Urothelium cell line (cell line): ENCODE measurements at places on chromosomes 3 and 15.

DNA sequence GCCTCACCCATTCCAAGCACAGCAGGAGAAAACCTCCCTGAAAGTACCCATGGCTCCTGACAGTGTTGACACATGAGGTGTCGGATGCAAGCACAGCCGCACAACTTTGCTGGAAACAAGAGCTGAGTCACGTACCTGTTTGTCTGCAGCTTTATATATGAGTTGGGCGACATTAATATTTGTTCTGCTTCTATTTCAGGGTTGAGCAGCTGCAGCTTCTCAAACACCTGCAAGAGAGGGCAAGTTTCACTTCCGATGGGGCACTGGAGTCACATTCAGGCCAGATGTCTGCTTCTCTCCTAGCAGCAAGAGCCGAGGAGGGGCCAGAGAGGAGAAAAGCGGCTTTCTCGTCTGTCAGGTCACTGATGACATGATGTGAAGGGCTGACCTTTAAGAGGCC lies 88.0 kb downstream of the NUP210 start:
- no peak for DNase-seq

GRCh38 chr15:100986158-100986896 lies 67.2 kb downstream of the LRRK1 start:
- no peak for DNase-seq

GRCh38 chr15:59446232-59446957 lies 8.4 kb downstream of the FAM81A start:
- DNase-seq = no peak

DNA sequence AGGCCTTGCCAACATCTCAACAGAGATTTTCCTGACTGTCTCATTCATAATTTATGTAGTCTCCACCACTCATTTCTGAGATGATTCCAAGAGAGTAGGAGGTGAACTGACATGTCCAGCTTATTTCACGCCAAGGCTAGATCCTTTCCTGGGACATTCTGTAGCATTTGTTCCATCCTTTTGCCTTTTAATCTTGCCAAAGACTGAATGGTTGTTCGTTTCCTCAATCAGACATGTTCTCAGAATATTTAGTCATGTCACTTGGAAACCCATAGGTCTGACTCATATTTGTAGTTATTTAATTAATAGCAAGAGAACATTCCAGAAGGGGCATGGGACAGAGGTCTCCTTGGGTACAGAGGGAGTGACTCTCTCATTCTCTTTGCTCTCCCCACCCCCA lies 80.9 kb downstream of the DHX36 start:
- no peak for DNase-seq

- peak; percentile 29 for DNase-seq
Measured at GRCh38 chr15:85504749-85505676, 124.6 kb downstream of the AKAP13 start.

DNA sequence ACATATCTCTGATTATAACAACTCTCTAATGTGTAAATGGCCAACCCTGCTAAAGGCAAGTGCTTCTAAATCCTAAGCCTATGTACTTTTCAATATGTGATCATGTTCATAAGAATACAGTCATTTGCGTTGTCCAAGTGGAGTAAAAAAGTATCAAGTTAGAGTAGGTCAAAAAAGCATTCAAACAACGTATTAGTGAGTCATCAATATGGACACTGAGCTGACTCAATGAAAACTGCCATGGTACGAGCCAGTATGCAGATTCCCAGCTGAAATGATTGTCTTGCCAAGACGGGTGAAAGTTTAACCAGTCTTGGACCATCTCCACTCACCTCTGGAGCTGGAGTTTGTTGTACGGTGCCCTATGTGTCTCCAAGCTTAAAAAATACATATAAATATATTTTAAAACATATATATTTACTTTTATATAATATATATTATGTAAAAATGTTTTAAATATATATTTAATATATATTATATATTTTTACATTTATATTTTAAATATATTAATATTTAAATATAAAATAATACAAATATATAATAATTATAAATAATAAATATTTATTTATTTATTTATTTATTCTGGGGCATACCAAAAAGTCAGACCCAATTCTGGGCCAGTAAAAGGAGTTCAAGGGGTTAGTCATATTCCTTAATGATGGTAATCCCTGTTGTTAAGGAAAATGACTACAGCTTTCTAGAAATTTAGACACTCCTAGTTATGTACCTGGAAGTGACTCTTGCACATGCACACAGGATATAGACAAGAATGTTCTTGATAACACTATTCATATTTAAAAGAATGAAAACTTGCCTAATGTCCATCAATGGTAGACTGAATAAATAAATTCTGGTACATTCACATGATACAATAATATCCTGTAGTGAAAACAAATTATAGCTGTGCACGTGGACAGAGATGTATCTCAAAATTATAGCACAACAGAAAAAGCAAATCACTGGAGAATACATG lies 27.2 kb downstream of the PLSCR4 start:
- no peak for DNase-seq

DNA sequence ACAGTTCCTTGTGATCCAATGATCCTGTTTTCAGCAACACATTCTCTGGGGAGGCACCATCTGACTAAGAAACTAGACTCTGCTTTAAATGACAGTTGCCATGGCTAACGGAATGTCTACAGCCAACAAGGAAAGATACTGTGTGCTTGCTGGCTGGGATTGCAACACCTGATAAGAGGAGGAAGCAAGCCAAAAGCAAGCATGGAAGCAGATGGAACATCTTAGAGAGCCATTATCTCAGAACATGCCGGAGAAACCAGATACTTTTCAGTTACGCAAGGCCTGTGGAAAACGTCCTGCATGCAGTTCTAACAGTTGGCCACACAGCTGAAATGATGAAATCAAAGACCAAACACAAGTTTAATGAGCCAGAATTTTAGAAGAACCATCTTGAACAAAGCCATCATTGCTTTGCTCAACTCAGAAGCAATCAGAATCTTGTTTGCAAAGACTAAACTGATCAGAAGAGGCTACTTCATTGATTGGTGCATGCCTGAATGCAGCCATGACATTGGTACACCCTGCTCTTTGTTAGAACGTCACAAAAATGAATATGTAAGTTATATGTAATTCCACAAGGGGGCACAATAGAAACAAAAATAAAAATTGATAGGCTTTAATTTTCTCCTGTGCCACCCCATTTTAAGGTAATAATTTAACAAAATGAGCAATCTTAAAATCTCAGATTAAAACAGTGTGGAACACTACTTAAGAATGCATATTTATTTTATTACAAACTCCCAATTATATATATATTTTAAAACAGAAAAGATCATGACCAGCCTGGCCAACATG lies 50.8 kb downstream of the GXYLT2 start:
- peak; percentile 62 for DNase-seq

GRCh38 chr3:9450991-9451390 lies 53.6 kb downstream of the SETD5 start:
- no peak for DNase-seq

GRCh38 chr15:70244978-70245542 lies 147.3 kb upstream of the TLE3 start:
- DNase-seq = no peak

GRCh38 chr15:61295239-61295638 lies 66.1 kb upstream of the RORA start:
- no peak for DNase-seq

DNA sequence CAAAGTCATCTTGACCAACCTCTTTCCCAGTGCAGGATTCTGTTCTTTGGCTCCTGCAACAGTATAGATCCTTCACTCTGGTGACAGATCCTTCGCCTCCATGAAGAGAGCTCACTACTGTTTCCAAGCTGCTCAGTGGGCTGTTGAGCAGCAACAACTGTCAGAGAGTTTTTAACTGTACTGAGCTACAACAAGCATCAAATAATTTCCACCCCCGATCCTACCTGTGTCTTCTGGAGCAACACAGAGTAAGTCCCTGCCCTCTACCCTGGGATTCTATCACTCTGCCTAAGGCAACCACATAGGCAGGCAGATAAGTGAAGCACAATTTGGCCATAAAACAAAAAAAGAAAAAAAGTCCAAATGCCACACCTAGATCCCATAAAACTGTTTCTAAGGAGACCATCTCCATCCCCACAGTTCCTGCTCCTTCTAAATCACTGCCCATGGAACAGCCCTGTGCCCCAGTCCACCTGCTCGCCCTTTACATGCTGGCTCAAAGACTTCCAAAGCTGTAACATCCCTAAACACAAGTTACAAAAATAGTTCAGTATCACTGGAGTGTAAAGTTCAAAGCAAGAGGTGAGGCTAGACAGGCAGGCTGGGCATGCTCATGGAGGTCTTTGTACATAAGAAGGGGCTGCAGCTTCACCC lies 37.8 kb upstream of the ANPEP start:
- no peak for DNase-seq

- DNase-seq = no peak
Measured at GRCh38 chr3:115660646-115661337, 37.5 kb downstream of the GAP43 start.

GRCh38 chr3:128992926-128993460 lies 883 bp downstream of the CFAP92 start:
- no peak for DNase-seq

- no peak for DNase-seq
Measured at GRCh38 chr3:172247525-172248274, 200.6 kb downstream of the GHSR start.

- no peak for DNase-seq
Measured at GRCh38 chr15:34243226-34243625, 18.4 kb downstream of the EMC4 start.

- no peak for DNase-seq
Measured at GRCh38 chr3:16464511-16465148, 48.9 kb downstream of the RFTN1 start.

DNA sequence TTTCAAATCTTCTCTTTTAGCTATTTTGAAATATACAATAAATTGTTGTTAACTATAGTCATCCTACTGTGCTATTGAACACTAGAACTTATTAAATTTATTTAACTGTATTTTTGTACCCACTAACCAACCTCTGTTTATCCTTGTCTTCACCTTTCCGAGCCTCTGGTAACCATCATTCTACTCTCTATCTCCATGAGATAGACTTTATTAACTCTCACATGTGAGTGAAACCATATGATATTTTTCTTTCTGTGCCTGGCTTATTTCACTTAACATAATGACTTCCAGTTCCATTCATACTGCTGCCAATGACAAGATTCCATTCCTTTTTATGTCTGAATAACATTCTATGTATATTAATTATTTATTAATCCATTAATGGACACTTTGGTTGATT lies 15.8 kb upstream of the SLC15A2 start:
- no peak for DNase-seq

GRCh38 chr3:49873623-49874022 lies 3.9 kb upstream of the CAMKV start:
- DNase-seq = no peak

DNA sequence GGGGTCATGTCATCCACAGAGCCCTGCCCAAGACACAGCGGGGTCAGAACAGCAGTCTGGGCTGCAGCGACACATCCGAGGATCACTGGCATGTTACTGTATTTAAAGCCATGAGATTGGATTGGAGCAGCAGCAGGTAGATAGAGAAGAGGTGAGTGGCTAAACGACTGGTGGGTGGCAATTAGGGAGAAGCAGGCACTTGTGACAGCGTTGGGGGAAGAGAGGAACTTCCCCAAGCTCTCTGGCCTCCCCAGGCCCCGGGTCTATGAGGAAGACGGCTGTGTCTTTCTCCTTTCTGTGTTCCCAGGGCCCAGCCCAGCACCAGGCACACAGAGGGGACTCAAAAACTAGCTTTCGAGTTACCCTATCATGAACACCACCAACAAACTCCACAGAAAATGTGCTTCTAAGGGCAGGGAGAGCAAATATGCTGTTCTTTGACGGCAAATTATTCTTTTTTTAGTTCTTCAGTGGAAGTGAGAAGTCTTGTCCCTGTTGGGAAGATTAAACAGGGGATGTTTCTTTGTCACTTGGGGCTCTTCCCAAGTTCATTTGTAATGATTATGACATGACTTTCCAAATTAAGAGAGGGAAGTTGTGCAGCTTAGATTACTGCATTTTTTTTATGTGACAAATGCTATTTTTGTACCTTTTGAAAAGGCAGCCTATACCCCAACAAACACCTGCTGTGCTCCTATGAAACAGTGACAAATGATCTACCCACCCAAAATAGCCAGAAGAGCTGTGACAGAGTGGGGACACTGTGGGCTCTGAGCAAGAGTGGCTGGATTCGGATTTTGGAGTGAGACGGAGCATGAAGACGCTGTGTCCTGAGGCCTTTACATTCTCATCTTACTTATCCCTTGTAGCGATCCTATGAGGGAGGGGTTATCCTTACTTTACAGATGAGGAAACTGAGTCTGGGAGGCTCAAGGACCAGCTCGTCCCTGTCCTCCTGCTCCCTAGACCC lies 7.2 kb upstream of the SYNM start:
- no peak for DNase-seq

GRCh38 chr3:45252826-45253225 lies 26.7 kb upstream of the TMEM158 start:
- no peak for DNase-seq

DNA sequence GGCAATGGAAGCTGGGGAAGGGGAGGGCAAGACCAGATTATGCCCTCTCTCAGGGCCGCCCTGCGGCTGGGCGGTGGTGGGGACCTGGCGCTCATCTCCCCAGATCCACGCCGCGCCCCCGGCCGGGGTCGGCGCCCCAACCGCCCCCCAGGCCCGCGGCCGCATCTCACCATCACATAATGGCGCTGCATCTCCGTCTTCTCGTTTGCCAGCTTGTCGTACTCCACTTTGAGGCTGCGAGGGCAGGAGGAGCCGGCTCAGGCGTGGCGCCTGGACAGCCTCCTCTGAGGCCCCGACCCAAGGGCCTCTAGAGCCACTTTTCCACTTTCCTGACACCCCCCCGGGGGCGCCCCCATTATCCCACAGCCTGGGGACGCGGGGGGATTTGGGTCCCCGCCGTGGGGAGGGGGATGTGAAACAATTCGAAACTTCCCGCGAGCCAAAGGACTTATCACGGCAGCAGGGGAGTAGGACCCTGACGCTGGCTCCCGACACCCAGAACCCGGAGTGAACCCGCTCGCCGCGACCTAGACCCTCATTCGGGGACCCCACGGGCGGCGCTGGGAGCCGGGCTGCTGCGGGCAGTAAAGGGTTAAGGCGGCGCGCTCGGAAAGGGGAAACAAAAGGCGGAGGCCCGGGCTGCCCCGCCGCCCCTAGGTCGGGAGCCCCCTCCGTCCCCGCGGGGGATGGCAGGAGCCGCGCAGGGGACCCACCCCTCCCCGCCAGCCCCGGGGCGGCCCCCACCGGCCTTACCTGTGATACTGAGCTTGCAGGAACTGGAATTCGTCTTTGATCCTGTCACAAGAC lies 2.1 kb downstream of the TLE3 start:
- peak; percentile 63 for DNase-seq

DNA sequence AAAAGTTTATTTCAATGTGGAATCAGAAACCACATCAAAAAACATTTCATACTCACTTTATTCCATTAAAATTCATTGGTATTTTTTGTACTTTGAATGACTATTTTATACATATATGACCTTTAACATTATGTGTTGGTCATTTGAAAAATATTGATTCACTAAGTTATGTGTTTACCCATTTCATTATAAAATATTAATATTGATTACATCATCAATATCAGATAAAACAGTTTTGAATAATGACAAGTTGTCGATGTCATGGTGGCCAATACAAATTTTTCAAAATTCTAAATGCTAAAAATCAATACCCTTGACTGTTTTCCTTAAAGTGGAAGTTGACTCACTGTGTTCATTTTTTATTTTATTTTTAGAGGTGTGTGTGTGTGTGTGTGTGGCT lies 239.7 kb upstream of the ROBO1 start:
- DNase-seq = no peak
